CD4-positive, alpha-beta T cell treated with Interleukin-15 for 1 hour (primary cell): ENCODE measurements at places on chromosomes 7 and 10.

- DNase-seq: no peak
These were observed 346.4 kb upstream of the NPSR1 start for GRCh38 chr7:34311591-34311990.

DNA sequence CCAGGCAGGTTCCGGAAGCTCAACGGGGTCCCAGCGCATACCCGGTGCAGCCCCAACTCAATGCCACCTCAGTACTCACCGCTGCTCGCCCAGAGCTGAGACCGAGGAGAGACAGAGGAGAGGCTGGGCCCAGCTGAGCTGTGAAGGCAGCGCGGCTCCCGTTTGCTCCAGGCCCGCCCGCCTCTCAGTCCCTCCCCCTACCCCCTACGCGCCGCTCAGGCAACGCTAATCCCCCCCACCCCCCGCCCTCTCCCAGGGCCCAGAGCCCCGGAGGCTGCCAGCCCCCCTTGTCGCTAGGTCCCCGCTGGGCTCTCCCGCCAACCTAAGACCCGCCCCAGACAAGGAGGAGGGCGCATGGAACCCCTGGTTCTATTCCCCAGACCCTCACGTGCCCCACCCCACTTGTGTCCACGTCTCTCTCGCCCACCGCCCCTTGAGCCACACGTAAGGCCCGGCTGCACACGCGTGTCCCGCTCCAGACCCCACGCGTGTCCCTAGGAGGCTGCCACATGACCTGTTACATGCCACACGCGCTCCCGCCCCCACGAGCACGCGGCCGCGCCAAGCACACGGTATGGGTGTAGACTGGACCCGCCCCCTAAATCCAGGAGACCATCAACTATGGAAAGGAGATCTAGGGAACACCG lies at the start of gene PSD:
PSD (minus strand) TSS at position 164 of the 647 bp plus-strand sequence. CDS start 1,747 bp downstream, outside the sequence.
- DNase-seq: no peak

DNA sequence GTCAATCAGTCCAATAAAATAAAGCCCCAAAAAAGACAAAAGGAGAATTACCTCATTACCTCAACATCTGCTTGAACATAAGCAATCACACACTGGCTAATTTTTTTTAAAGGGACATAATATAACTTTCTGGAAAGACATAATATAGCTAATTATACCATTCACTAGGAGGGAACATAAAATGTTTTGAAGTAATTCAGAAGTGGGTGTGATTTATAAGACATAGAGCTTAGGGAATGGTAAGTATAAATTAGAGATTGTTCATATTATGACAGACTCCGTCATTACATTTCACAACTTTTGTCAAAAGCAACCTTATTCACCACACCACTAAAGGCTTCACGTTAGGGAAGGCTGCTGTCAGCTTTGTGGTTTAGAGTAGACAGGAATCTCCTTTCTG lies 3.8 kb downstream of the SHTN1 start:
- no peak for DNase-seq

- DNase-seq: no peak
These were observed 244.3 kb downstream of the COBL start for GRCh38 chr7:51072281-51072680.

- no peak for DNase-seq
These were observed 64.3 kb downstream of the ZNF22 start for GRCh38 chr10:45064998-45065397.

DNA sequence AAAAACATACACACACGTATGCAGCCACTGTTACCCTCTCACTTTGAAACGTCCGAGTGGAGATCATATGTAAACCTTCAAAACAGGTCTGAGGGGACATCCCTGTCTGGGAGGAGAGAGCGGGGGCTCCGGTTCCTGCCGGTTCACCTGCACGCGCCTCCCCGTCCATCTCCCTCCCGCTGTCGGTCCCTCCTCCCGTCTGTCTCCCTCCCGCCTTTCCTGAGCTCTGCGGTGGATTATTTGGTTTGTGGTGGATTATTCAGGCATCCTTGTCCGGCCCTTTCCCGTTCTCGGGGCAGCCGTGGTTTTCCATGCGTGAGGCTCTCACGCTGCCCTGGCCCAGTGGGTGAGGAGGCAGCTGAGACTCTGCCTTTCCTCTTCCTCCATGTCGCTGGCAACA lies 59.8 kb downstream of the NKX6-2 start:
- no peak for DNase-seq

DNA sequence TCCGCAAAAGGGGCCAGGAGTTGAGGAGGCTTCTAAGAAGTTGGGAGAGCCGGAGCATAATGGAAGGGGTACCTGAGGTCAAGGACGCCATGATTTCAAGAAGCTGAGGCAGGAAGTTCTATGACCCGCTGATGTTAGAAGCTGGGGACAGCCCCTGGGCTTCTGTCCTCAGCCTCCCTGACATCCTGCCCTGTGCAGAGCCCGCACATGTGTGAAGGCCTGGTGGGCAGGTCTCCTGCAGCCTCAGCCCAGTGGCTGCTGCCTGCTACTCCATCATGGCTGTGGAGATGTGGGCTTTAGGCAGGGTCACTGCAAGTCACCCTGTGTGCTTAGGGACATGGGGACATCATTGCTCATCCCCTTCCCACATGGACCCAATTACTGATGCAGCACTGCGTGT lies 53.8 kb upstream of the PCBD1 start:
- no peak for DNase-seq

DNA sequence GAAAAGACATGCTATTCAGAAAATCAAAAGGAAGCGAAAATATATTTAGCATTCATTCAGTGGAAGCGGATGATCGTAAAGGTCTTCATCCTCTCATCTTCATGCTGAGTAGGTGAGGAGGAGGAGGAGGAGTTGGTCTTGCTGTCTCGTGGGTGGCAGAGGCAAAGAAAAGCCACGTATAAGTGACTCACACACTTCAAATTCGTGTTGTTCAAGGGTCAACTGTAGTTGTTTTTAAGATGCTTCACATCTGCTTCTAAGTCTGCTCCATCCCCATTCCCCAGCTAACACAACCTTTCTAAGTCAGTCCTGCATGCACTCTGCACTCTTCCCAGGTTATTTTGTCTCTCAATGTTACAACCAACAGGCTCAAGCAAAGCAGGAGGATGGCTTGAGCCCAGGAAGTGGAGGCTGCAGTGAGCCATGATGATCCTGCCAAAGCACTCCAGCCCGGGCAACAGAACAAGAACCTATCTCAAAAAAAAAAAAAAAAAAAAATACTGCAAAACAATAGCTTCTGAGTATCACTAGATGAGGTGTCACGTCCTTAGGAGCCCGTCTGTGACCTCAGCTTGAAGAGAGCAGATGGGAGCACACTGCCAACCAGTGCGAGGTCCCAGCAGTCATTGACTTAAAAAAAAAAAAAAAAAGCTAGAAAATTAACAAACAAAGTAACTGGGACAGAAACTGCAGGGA lies 70.5 kb downstream of the SFMBT2 start:
- DNase-seq: no peak

DNA sequence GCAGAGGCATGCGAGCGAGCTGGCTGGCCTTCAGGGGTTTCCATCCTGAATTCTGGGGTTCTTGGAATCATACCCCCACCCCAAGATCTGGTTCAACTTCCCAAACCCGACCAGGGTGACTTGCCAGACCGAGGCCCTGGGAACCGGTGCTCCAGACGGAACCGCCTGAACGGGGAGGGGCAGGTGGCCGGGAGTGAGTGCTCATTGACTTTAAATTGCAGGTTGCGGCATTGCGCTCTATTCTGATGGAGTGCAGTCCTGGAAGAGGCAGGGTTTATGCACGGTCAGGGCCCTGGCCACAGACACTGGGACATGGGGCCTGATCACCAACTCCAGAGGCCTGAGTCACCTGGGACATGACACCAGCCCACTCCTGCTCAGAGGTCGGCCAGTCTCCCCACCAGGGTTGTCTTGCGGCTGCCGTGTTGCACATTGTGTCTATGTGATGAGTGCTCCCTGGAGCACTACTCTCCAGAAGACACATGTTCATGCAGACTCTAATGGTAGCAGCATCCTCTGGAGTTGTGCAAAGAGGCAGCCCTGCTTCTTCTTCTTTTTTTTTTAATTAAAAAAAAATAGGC lies 5.8 kb upstream of the DDIT4 start:
- no peak for DNase-seq

- DNase-seq: no peak
These were observed 48.6 kb upstream of the ITPRID1 start for GRCh38 chr7:31465285-31465684.

DNA sequence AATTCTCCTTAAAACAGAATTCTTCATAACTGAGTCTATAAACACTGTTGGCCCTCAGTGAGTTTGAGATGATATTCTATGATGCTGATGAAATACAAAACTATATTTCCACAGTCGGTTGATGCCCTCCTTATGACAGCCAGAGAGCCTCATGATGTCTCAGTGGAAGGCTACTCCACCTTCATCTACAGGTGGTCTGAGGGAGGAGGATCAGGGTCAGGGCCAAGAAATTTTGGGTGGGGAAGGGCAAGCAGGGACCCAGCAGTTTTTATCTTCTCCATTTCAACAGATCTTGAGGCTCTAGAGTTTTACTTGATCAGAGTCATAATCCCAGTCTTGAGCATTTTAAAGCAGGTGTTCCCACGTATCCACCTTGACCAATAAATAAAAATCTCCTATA lies 90.8 kb downstream of the CCDC71L start:
- no peak for DNase-seq

GRCh38 chr10:24209946-24210491 lies 1.1 kb downstream of the KIAA1217 start:
- DNase-seq: no peak

GRCh38 chr10:71222601-71223346 lies 10.4 kb downstream of the UNC5B start:
- peak; percentile 12 for DNase-seq

- no peak for DNase-seq
These were observed 428.9 kb downstream of the TNS3 start for GRCh38 chr7:47153058-47153457.

DNA sequence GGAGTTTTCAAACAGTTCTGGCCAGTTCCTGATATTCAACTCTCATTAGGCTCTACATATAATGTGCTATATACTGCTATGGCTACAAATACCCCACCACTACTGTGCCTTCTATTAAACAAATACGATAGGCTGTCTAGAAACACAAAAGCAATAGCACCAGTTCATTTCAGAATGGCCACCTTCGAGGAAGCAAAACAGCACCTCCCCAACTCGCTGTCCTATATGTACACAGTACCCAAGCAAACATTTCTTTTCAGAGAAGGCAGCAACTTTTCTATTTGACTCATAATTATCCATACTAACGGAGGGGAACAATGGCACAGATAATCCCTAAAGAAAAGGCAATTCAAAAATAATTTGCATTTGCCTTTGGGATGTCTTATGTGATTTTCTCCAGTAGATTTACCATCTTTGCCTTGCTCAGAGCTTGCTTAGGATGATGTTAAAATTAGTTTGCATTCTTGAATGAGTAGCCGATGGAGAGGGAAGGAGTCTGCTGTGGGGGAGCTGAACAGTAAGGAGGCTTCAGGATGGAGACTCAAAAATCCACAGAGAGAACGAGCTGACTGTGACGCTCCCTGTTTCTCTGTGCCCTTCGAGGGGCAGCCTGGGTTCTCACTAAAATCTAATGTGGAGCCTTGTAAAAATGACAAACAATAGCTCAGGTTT lies 218.7 kb downstream of the FANK1 start:
- DNase-seq: no peak

DNA sequence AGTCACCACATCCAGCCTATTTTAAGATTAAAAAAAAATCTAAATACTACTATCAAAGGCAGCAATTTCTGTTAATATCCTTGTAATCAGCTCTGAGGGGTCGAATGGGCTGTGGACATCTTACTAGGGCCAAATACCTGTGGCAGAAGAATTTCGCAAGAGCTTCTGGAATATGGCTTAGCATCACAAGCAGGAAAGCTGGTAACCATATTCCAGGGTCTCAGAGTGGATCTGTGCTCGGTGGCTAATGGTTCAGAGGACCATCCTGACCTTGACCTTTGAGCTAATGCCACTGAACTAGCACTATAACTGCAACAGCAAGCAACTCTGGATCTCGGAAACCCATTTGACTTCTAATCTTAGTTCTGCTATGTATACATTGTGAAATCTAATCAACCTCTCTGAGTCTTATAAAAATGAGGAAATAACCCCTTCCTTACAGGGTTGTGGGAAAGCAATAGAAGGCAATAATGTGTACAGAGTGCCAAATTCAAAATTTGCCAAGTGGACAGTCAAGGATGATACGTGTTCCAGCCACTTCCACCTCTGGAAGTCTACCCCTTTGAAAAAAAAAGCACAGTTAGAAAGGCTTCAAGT lies 65.5 kb downstream of the CYP26A1 start:
- DNase-seq: no peak

DNA sequence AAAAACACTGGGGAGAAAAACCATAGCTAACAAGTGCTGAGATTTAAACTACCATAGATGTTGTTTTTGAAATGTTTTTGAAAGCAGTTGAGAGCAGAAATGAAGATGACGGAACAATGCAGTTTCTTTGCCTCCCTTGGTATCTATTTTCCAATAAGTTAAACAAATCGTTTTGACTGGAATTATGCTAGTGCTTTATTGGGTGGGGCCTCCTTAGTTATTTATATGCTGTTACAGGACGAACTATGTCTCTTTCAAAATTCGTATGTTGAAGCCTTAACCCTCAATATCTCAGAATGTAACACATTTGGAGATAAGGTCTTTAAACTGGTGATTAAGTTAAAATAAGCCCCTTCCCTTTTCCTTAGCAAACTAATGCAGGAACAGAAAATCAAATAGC lies 45.5 kb upstream of the SEPHS1 start:
- DNase-seq: no peak

GRCh38 chr7:80526472-80526871 lies 14.6 kb upstream of the GNAT3 start:
- no peak for DNase-seq

- no peak for DNase-seq
These were observed 133.1 kb downstream of the BBS9 start for GRCh38 chr7:33262476-33262875.

GRCh38 chr10:3873728-3874461 lies 88.9 kb upstream of the KLF6 start:
- peak; percentile 38 for DNase-seq

DNA sequence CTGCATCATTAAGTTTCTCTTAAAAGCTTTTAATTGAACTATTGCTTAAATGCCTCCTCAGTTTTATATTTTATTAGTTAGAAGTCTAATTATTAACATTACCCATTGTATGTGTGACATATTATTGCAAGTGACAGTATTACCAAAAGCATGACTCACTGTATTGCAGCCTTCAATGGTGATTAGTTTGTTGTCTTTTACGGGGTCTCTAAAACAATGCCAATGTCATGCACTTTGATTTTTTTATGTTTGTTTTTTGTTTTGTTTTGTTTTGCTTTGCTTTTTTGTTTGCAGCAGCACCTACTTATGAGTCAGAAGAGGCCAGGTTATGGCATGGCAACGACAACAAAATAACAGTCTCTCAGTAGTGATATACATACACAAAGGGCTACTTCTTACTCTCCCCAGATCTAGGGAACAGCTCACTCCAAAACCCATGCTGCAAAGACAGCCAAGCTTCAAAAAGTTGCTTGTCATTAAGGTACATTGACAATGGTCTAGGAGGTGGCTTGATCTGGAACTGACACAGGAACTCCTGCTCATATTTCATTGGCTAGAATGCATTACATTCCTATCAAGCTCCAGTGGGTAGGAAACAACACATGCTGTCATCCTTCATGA lies 293.7 kb upstream of the POM121L12 start:
- no peak for DNase-seq
